ENCODE measurements at places on chromosomes 11 and 22.

DNA sequence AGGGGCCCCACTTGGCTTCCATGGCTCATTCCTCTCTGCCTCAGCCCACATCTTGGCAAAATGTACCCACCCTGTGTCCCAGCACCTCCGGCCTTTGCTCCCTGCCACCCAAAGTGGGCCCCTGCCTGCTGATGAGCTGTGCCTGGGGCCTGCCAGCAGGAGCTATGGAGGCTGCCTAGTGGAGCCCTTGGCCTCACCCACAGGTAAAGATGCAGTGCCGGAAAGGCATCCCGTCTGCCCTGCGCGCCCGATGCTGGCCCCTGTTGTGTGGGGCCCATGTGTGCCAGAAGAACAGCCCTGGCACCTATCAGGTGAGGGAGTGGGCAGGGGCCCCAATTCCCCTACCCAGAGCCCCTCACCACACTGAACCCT is 1.3 kb downstream of the TBC1D10C start:
- DNase-seq, result no peak

- no peak for DNase-seq
These were observed 1.1 kb upstream of the PRG2 start for GRCh38 chr11:57391539-57391938.

GRCh38 chr11:24043842-24044241 is 453.0 kb upstream of the LUZP2 start:
- DNase-seq, result no peak

DNA sequence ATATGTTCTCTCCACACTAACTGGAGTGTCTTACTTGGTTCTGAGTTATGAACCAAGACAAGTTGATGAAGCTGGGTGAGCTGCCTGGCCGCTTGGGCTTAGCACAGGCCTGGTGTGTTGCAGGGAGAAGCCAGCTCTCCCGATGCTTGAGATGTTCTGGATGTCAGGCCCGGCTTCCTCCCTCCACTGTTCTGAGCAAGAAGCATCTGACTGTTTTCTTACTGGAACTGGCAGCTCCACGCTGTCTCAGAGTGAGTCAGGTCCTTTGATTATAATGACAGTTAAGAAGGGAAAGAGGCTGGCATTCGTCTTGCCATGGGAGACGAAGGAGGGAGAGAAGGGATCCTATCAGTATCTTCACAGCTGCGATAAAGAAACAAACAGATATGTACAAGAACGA is 46.5 kb upstream of the CRTAM start:
- no peak for DNase-seq

DNA sequence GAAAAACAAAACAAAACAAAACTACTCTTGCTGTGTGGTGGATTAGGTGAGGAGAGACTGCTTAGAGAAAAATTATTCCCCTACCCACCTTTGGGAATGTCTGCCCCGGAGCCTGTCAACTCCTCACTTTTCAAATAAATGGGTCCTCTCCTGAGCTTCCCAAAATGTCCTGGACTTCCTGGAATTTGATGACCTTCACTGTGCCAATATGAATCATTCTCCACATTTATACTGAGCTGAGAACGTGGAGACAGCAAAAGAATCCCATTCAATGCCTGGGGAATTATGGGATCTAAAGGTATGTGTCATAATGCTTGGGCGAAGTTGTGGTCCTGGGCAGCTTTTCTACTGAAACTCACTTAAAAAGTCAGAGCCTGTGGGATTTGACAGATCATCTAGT is 136.8 kb downstream of the KIF18A start:
- DNase-seq, result no peak

DNA sequence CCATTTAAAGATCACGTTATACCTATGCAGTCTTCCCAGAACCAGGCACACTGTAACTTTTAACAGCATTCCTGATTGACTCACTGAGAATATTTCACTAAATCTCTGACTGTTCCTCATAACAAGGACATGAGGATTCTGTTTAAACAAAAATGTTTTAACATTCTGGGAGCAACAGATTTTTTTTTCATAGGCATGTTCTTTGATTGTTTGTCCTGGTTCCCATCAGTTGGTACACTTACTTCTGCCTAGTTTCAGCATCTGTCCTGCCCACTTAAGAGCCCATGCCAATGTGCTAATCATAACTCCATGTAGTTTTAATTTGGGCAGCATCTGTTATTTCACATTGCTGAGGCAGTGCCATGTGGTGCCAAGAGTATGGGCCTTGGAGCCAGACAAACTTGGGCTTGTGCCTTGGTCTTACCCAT is 138.5 kb upstream of the CTSC start:
- DNase-seq, result peak; percentile 64
